ENCODE measurements at places on chromosomes 1 and 21.

DNA sequence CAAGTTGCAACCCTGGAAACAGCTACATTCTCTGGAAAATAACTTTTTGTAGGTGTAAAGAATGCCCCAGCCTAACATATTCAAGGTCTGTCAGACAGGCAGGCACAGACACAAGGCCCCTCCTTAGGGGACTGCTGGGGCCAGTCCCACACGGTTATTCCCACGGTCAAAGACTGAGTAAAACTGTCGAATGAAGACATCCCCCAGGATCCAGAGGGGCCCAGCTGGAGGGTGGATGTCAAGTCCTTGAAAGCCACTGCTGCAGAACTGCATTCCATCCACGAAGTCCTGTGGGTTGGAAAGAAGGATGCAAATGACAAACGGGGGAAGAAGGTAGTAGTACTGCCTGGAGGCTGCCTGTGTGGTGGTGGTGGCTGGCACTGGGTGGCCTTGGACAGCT, 6.9 kb upstream of the RAB7B start:
- DNase-seq: no peak

- DNase-seq: peak; percentile 92
Measured at GRCh38 chr1:25958465-25958864, 39.4 kb downstream of the PAFAH2 start.

DNA sequence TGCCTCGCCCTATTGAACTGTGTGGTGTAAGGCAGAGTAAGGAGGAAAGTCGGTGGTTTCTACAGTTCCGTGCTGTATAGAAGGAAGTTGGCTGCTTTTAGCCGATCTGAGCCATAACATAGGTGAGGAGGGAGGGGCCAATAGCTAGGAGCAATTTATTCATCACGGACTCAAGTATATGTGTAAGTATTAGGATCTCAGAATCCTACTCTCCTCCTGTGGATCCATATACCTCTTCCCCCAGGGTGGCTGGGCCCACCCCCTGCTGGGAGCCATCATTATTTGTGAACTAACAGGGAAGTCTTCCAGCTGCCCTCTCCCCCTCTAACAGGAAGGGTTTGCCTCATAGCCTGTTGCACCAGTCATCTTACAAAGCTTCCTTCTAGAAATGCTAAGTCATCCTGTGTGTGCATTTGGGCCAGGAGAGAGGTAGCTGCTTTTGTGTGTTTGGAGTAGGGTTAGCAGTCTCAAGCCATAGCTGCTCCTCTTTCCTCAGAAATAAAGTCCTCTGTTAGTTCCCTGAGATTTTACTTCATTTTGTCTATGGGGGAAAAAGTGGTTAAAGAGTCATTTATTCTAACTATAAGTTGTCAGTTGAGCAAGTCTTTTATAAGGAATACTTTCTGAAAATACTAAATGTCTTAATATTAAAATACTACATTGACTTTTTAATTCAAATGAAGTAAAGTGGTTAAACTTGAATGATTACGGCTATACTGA, 14.9 kb upstream of the CENPS start:
- DNase-seq: peak; percentile 76

DNA sequence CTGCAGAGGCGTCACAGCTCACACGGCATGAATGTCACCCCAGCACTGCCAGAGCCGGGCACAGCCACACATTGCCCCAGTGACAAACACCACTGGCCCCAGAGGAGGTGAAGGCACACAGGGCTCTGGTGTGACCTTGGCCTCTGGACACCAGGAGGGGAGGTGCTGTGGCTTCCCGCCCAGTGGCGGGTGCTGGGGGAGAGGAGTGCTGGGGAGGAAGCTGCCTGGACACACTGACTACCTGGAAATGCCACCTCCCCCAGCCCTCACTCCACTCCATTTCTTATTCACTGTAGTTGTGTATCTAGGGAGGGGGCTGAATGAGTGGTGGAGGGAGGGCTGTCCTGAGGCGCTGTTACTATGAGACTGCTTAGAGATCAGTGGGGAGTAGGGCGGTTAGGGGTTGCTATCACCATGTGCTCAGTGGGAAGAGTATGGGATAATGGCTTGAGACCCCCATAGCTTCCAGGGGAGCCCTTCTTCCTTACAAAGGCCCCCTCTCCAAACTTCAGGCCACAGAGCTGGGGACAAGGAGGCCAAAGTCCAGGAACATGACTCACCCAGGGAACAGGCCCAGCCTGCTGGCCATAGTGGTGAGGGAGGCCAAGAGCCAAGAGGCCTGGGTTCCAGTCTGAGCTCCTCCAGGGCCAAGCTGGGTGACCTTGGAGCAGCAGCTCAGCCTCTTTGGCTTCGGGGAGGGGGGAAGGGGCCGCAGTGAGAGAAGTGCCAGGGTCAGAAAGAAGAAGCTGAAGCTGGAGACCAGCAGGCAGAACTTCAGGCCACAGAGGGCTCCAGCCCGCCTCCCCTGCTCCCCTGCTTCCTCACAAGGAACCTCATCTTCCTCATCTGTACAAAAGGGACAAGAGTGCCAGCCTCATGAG, 40.1 kb downstream of the AHDC1 start:
- DNase-seq: peak; percentile 31

DNA sequence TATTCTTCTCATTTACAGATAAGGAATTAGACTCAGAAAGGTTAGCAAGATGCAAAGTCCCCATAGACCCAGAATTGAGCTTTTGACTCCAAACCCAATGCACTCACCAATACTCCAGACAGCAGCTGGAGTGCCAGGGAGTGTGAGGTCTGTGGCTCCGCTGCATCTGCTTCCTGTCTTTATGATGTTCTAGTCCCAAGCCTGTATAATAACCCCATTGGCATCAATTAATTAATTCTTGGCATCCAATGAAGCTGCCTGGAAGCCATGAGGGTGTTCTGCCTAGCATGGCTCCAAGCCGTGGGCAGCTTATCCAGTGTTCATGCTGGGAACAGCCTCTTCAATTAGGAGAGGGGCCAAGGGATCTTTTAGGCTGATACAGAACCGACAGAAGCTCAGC, 188.7 kb downstream of the GIPC2 start:
- no peak for DNase-seq

- DNase-seq: no peak
Measured at GRCh38 chr1:41576206-41576605, 91.7 kb upstream of the EDN2 start.

DNA sequence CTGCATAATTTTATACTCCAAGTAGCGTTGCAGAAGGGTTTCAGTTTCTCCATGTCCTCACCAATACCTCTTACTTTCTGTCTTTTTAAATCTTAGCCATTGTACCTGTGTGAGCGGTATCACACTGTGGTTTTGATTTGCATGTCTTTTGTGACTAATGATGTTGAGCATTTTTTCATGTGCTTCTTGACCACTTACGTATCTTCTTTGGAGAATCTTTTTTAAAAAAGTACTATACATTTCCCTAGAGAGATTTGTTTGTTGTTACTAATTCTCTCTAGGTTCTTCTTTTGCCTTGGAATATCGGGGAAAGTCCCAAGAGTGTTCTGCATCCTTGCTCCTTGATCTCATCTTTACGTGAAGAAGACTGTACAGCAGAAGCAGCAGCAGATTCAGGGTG, 81.8 kb upstream of the WARS2 start:
- no peak for DNase-seq

GRCh38 chr1:7022058-7022457, 236.8 kb downstream of the CAMTA1 start:
- no peak for DNase-seq

- DNase-seq: peak; percentile 72
Measured at GRCh38 chr21:43767984-43768867, 7.9 kb downstream of the CSTB start.

DNA sequence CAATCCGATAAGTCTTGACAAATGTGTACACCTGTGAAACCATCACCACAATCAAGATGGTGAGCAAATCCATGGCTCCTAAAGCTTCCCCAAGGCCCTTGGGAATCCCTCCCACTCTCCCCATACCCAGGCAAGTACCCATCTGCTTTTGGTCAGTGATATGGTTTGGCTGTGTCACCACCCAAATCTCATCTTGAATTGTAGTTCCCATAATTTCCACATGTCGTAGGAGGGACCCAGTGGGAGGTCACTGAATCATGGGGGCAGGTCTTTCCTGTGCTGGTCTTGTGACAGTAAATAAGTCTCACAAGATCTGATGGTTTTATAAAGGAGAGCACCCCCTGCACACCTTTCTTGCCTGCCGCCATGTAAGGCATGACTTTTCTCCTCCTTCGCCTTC, 14.6 kb upstream of the GUCA2B start:
- no peak for DNase-seq

- DNase-seq: no peak
Measured at GRCh38 chr1:224238756-224239155, 55.7 kb downstream of the DEGS1 start.

DNA sequence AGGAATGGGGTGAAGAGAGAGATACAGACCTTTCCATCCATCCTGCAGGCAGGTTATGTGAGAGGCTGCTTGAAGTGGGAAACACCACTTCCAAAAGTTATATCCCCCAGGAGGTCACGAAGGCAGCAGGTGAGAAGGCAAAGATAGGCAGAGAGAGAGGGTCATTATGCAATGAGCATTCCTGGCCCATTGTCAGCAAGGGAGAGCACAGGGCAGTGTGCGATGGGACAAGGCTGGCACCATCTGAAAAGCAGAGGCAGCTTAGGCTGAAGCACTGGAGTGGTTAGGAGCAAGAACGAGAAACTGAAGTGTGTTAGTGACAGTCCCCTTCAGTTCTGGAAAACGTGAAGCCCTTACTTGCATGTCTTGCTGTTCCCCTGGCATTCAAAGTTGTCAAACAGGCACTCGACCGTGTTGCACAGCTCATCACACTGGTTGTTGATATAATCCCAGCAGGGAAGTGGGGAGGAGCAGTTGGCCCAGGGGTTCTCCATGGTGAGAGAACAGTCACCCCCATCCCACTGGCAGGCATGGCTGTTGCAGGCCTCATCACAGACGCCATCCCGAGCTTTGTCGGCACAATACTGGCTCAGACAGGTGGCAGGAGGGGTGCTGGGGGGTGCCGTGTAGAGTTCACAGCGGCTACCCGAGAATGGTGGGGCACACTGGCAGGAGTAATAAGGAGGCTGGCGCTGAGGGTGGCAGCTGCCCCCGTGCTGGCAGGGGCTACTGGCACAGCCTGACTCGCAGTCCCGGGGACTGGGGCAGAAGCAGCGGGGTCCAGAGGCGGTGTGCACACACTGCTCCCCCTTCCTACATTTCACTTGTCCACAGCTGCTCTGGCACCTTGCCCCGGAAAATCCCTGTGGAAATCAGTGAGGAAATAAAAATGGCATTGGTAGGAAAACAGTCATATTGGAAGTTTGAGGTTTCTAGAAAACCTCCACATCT, 28.9 kb upstream of the ADAM30 start:
- DNase-seq: no peak

- DNase-seq: no peak
Measured at GRCh38 chr1:3102641-3103040, 33.6 kb downstream of the PRDM16 start.

DNA sequence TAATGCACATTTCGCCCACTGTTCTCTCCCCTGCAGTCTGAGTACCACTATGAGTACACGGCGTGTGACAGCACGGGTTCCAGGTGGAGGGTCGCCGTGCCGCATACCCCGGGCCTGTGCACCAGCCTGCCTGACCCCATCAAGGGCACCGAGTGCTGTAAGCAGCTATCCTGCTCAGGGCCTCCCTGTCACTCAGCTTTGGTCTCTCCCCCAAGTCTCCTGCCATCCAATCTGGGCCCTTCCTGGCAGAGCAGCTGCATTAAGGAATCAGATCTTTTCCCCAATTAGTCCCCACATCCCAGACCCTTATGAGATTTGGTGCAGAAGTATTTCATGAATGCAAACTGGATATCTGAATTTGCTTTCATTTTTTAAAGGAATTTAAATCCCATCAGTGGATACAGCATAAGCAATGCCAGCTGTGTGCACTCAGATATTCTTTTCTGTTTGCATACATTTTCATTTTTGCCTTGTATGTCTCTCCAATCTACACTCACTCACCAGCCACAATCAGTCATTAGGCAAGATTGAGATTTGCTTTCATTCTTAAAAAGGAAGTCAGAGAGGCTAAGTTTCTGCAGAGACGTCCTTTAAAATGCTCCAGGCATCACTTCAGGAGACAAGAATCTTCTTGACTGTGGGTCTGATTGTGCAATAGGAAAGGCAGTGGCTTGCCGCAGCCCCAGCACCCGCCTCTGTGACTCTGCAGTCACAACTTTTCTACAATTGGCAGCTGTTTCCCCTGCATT, 48.1 kb downstream of the ELAPOR1 start:
- peak; percentile 91 for DNase-seq

GRCh38 chr1:78004719-78005447, at the start of gene DNAJB4:
TSS of gene DNAJB4 (plus strand) at chr1:78004939. CDS start at chr1:78005111, 172 bp downstream.
- DNase-seq: peak; percentile 98

DNA sequence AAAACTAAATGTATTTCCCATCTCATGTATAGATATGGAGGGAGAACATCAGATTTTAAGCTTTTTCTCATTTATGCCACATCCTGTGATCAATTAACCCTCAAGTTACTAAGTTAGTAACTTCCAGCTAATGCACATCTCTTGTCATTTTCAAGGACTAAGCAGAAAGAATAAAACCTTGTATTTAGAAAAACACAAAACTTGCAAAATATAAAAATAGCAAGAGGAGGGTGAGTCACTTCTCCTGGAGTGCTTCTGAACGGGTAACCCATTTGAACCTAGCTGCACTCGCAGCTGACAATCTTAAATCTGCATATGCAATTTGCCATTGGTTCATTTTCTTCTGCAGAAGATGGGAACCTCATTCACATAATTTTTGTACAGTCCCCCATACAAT, 500.5 kb downstream of the SETD4 start:
- DNase-seq: peak; percentile 60

GRCh38 chr21:42818328-42818749, 61.0 kb downstream of the WDR4 start:
- peak; percentile 18 for DNase-seq

GRCh38 chr1:178961331-178961730, 64.4 kb upstream of the FAM20B start:
- no peak for DNase-seq

- DNase-seq: no peak
Measured at GRCh38 chr1:46187106-46187869, 10.9 kb downstream of the POMGNT1 start.

DNA sequence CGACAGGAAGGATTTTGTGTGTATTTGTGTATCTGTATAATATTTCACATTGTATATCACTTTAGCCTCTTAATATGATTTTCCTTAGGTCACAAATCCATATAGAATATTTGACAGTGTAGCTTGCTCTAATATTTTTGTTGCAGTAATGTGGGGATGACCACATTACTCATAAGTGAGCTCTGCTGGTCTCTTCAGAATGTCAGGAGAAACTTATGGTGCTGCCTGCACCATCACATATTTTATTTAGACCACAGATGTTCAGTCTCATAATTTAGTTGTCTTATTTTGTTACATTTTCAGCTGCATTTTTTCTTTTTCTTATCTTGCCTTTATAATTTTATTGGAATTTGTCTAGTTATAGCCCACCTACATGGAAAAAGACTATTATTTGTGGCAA, 205.3 kb downstream of the PBX1 start:
- DNase-seq: peak; percentile 57

Data from fibroblast of upper back skin (primary cell).